Stimulated activated CD8-positive, alpha-beta memory T cell treated with anti-CD3 and anti-CD28 coated beads, Interleukin-2, amount 100 ng/mL, for 1 hour (primary cell): ENCODE measurements at places on chromosomes 16 and 17.

DNA sequence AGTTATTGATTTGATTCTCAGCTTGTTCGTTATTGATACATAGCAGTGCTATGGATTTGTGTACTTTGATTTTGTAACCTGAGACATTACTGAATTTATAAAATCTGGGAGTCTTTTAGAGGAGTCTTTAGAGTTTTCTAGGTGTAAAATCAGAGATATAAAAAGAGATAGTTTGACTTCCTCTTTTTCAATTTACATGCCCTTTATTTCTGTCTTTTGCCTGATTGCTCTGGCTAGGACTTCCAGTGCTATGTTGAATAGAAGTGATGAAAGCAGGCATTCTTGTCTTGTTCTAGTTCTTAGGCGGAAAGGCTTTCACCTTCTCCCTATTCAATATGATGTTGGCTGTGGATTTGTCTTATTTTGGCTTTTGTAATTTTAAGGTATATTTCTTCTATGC, 106.2 kb downstream of the PHKB start:
- DNase-seq = no peak

GRCh38 chr17:27520491-27521185, 64.4 kb downstream of the KSR1 start:
- no peak for DNase-seq

GRCh38 chr17:70544317-70544716, 375.0 kb downstream of the KCNJ2 start:
- no peak for DNase-seq

DNA sequence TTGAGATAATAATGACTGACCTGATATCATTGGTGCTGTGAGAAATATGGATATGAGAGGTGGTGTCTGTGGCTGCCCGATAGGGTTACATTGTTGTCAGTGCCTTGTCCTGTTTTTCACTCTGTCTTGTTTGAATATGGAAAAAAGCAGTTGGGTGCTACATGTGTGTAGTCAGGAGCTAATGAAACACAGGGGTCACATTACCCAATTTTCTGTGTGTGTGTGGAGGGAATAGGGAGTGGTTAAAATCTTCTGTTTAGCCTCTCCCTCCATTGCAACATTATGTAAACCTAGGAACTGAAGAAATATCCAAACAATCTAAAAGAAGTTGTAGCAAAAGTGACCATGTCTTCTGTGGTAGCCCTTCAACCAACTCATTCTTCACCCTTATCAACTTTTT, 527.7 kb upstream of the SOX9 start:
- no peak for DNase-seq
